Spinal cord (tissue), 10 donors: ENCODE measurements at places on chromosomes 3 and 15. TPM values are rescaled to one million over a fixed set of nuclear protein-coding genes. Genes with fewer than 3 reads are reported as not detected.

DNA sequence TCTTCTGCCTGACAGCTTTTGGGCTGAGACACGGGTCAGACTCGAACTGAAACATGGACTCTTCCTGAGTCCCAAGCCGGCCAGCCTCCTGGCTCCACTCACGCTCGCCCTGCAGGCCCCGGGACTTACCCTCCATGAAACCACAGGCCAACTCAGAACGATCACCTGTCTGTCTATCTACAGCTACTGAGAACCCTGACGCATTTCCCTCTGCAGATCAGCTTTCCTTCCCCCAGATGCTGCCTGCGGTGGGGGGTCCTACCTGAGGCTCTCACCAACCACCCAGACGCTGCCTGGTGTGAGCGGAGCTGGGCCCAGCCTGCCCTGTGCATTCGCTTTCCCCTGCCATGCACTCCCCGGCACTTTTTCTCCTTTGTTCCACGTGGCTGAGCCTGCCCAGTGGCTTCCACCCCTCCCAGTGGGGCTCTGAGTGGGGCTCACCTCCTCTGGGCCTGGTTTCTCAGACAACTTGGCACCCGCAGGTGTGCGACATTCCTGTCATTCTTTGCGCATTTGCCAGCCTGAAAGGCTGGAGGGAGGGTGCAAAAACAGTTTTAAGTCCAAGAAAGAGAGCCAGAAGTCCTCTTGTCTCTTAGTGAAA lies 60.2 kb downstream of the PLXNA1 start:
- no peak for DNase-seq

MUC13 gene
- not detected for total RNA-seq

GRCh38 chr3:81684751-81685395 lies 76.6 kb downstream of the GBE1 start:
- no peak for DNase-seq

DNA sequence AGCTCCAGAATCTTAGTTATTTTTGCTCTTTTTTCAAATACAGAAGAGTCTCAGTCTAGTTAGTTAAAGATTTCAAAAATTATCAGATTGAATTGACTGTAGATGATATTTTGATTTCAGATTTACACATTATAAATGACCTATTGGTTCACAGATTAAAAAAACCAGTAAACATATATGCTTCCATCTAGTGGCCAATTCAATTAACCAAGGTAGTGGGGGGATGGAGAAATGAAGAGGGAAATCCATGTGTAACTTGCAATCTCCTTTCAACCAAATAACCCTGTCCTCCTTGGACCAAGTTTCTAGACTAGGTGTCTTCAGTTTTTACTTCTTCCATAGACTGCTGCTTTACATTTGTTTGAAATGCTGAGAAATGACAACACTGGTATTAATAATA lies 789.8 kb downstream of the ROBO1 start:
- peak; percentile 34 for DNase-seq

DNA sequence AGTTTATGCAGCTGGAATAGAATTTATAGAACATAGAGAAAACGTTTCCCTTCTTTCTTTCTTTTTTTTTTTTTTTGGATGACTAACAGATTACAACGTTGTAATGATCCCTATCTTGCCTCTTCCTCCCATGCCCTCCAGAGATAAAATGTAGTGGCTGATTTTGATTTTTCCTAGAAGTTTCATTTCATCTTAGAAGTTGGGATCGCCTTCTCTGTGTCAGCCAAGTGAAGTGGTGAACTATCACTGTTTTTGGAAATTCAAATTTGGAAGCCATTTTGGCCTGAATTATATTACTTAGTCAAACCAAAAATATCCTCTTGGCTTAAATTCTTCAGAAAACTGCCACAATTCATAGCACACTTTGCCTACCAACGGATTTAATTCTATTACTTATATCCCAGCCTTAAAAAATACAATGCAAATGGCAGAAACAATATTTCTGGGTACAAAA lies 1025.5 kb upstream of the NR2F2 start:
- no peak for DNase-seq

DNA sequence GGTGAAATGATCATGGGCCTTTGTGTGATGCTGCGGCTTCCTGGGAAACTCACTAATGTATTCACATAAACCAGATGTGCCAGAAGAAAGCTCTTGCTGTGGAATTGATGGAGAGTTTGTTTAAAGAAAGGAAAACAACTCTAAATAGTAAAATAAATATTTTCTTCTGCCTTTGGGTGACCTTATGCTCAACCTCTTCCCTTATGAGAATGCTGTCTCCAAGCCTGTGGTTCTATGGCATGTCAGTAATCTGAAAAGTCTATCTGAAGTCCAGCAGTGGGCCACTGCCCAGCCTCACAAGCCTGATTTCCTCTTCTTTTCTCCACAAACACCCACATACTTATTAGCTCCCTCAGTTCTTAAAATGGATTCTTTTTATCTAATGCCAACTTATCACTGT lies 49.9 kb upstream of the PHLDB2 start:
- DNase-seq: no peak
